ENCODE measurements at places on chromosomes 2 and 18.
A peak's percentile ranks its signal among the peaks of the same experiment; 100 is the strongest.

GRCh38 chr2:137842952-137843351 lies 121.3 kb upstream of the HNMT start:
- no peak for DNase-seq

DNA sequence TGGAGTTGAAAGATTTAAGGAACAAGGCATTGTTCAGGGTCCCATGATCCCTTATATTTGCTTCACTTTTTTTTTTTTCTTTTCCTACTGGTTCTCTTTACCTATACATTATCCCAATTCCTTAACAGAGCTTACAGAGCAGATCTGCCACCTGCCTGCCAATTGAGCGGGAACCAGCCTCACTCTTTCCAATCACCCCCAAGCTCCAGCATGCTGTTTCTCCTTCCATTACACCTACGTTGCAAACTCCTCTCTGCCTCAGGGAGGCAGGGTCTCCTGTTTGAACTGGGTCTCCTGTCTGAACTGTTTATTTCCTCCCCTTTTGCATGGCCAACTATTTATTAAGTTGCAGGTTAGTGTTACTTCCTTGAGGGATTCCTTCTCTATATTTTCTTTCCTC lies 77.2 kb upstream of the SLC38A11 start:
- no peak for DNase-seq

DNA sequence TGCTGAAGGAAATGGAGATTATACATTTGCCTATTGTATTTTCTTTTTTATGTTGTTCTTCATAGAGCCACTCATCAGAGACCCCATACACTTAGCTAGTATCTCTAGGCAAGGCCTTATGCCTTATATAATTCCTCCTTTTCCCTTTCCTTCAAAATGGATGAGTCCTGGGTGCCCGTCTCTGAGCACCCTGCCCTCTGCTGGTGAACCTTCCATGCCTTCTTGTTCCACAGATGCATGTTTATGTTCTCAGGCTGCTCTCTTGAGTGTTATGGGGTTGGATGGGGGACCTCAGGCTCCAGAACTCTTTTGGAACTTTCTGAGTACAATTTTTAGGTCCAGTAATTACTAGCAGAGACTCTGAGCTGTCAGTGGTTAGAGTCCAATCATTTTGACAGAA lies 368.6 kb upstream of the SPRED2 start:
- DNase-seq, result no peak

DNA sequence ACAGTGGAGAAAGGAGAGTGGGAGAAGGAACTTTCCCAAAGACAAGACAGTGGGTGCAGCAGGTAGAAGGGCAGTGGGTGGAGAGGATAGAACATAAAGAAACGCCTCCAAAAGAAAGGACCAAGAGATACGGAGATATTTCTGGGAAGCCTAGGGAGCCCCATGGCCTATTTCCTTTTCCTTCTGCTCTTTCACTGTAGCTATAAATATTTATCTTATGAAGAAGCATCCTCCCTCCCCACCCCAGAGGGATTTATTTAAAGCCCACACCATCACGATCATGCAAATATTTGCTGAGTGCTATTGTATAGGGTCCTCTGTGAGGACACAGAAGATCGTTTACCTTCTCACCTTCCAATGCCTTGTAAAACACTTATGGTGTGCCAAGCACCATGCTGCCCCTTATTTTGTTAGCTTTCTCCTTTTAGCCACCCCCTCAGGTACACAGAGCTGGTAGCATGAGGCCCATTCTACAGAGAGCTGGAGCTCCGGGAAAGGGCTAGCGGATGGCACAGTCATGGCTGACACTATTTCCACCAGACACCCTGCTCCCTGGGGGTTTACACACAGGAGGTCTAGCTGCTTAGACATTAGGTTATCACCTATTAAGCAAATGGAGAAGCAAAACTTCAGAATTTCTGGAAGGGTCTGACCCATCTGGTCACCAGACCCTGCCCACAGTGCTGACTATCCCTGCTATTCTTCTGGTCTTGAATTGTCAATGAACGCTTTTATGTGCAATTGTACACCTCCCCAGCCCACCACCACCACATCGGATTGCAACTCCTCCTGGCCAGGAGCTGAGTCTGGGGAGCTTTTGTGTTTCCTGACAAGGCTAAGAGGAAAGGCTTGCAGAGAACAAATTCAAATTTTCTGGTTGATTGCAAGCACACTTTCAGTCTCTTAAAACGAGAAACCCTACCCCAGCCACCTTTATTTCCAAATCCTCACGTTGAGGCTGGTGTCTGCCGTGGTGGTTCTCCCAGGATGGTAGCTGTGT lies 91.8 kb upstream of the KLF7 start:
- no peak for DNase-seq

- DNase-seq, result no peak
Measured at GRCh38 chr2:237765875-237766274, 32.7 kb upstream of the RBM44 start.

DNA sequence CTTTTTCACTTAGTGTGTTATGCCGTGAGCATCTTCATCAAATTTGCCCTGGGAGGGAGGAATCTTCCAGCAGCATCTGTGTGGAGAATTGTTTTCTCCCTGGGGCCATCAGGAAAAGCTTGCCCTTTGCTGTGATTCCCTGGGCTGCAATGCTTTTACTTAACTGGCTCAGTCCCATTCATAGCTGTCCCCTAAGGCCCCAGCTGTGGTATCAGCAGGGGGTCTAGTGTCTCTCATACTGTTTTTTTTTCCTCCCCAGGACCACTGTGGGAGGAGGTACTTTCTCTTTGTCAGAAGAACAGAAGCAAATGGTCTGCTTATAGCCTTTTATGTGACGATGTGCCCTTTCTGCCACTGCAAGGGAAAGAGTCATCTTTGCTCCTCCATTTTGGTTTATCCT lies 176.8 kb upstream of the CELF4 start:
- no peak for DNase-seq

DNA sequence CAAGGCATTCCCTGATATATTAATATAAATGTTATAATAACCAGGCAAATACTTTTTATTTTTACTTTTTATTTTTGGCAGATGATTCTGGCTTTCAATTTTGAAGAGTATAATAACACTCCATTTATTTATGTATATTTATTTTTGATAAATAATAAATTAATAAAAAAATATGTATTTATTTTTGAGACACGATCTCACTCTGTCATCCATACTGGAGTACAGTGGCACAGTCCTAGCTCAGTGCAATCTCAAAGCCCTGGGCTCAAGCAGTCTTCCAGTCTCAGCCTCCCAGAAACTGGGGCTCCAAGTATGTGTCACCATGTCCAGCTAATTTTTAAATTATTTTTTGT lies 93.4 kb upstream of the ITGA6 start:
- no peak for DNase-seq

DNA sequence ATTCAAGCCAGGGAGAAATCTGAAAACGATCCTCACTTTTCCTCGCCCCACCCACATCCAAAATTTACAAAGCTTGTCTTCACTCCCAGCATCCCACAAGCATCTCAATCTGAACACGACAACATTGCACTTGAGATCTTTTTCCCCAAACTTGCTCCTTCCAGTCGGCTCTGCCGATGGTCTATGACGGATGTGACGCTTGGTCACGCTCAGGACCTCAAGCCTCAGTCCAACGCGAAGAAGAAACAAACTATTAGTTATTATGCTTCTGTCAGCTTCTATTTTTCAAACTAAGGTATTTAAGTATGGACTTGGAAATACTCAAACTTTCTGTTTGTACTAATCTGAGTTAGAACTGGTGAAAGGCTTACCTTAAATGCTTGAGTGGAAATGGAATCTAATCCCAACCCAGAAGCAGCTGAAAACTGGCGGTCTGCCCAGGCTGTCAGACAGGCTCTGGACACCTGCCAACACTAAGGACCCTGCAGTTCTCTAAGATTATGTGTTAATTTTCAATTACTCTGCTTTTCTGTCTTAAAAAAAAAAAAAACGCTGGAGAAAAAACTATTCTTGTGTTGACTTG lies 132.1 kb upstream of the DNMT3A start:
- DNase-seq, result peak; percentile 69

DNA sequence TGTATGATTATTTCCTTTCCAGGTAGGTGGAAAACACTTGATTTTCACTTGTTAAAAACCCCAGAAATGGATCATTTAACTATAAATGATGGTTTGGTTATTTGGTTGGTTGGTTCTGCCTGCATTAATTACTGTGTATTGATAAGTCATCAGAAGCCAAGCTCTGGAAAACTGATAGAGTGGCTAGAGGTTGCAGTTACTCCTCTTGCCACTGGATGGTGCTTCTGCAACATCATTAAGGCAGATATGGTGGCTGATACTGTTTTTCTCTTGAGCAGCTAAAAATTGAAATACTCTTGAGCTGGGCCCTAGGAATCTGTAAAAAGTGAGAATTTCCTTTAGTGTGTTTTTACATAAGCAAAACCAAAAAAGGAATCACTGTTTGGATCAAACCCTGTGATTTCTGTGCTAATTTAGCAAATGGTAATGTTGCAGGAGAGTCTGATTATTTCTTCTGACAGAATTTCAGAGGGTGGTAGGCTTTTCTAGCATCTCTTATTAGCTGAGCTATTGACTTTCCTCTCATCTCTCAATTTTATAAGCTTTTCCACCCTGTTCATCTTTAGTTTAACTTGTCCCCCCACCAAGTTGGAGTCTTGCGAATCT lies 54.3 kb downstream of the RAB10 start:
- peak; percentile 52 for DNase-seq

DNA sequence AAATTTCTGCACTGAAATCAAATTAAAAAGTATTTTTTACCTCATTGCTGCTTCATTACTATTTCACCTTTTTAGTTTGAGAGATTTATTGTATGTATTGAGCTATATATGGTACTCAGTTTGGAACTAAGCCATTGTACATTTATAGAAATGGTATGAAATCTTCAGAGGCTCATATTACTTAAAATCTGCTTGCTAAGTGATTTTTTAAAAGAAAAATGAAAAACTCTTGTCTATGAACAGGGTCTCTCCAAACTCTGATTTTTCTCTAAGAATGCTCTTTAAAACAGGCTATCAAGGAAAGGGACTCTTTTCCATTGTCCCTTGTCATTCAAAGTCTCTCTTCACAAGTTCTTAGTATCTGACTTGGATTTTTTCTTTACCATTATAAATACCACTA lies 31.8 kb downstream of the C1D start:
- DNase-seq, result no peak

DNA sequence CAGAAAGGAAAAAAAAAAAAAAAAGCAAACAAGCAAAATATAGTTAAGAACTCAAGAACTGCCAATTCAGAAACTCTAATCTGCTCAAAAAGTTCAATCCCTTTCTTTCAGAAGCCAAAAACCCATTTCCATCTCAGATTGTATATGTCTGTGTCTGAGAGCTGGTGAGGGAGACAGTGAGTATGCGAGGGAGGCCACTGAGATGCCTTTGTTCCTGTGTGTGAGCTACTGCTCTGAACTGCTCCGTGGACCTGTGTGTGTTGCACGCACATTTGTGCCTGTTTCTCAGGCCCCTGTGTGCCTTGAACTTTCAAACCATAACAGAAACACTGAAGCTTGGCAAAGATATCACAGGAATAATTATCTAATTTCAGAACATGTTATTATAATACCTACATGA lies 2.5 kb upstream of the PKDCC start:
- no peak for DNase-seq

DNA sequence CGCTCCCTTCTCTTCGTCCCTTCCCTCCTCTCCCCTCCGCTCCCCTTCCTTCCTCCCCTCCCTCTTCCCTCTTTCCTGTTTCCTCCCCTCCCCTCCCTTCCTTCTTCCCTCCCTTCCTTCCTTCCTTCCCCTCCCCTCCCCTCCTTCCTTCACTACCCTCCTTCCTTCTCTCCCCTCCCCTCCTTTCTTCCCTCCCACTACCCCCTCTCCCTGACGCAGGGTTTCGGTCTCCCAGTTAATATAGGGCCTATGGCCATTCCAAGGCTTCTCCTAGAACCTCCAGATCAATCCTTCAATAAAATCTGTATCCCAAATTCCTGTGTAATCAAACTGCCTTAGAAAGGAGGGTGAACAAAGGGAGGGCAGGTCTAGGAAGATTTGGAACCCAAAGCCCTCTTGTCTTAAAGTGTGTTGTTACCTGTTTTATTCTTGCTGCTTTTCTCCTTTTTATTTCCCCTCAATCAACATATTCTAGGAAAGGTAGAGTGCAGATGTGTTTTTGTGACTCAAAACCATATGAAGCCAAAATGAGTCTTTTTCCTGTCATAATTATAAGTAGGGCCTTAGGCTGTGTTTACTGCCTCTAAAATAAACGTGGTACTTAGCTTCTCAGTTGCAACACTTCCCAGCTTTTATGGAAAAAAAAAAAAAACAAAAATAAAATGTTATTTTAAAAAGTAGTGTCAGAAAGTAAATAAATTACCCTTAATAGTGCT lies 53.7 kb downstream of the GPD2 start:
- no peak for DNase-seq

DNA sequence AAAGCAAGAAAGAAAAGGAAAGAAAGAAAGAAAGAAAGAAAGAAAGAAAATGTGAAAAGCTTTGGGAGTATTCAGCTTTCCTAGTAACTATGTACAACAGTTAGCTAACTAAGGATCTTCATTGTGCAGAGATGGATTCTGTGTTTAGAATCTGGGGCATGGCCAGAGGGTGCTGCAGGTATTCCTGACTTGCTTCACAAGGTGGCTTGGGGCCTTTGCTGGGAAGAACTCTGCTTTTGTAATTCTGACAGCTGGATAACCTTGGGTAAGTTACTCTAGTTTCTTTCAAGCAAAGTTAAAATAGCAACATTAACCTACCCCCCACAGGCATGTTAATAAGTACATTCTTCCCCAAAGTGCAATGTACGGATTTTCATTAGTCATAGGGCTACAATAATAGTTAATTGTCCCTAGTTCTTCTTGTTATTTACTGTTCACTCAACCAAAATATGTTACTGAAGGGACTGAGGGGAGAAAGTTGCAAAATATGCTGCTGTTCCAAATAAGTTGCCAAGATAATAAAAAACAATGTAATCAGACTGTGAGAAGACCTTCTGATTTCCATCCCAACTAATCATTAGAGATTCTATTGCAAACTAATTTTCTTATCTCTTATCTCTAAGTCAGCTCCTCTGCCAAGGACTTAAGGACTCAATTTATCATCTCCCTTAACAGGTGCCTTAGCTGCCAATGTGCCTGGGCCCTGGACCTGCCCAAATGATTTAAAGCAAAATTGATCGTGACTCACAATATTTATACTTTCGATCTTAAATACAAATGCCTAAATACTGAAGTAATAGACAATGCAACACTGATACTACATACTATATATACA lies 50.3 kb downstream of the SERPINB8 start:
- no peak for DNase-seq

DNA sequence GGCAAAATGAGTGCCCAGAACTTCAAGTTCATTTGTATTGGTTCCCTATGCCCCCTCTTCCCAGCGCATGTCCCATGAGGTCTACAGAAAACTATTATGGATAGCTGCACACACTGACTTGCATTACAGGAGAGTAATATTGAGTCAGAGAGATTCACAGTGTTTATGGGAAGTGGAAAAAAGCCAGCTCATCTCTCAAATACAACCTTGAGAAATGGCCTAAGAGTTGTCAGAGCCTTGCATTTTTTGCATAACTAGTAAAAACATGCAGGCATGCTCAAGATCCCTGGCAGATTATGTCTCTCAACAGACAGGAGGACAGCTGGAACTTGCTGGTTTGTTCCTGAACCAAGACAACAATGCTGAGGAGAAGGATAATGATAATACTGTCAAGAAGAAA lies 1292.8 kb downstream of the DSC3 start:
- DNase-seq, result no peak

- peak; percentile 26 for DNase-seq
Measured at GRCh38 chr2:239465017-239466001, 64.5 kb upstream of the HDAC4 start.

Measured in hematopoietic multipotent progenitor cell (in vitro differentiated cells).